ENCODE measurements at places on chromosomes 4 and X.

DNA sequence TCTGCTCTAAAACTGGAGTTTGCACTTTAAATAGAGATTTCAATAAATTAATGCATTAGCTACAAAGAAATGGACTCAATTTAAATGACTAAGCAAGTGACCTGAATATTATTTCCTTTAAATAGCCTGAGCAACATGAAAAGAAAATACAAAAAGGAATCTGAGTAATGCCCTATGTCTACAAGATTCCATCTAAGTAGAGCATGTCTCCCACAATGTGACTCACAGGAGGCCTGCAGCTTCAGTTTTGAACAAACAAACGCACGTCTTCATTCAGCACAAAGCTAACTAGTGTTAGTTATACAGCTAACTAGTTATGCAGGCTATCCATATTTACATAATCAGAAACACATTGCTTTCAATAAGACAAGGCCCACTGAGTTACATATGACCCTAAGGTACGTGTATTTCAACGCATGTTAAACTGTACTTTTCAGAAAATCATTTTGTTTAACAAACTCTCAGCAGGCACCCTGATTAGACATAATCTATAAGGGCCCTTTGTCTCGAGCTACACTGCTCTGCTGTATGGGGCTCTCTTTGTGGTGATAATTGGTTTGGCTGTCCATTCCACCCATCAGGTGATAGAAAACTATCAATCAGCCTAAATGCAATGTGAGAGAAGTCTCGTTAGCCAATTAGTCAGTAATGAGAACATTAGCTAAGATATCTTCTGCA, 116.5 kb downstream of the MAML3 start:
- no peak for DNase-seq

DNA sequence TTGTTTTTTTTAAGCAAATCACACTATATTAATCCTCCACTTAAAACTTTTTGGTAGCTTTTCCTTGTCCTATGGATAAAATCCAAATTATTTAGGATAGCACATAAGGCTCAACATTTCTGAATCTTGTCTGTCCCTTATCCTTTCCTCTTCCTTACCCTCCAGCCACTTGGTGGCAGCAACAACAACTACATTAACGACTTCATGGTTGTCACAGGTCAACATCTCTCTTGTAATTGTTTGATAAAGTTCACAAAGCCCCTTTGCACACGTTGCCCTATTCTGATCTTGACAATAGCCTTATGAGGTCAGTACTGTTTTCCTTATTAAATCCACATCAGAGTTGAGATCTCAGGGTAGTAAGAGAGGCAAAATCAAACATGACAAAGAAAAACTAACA, 269.0 kb upstream of the PABPC4L start:
- DNase-seq, result no peak

DNA sequence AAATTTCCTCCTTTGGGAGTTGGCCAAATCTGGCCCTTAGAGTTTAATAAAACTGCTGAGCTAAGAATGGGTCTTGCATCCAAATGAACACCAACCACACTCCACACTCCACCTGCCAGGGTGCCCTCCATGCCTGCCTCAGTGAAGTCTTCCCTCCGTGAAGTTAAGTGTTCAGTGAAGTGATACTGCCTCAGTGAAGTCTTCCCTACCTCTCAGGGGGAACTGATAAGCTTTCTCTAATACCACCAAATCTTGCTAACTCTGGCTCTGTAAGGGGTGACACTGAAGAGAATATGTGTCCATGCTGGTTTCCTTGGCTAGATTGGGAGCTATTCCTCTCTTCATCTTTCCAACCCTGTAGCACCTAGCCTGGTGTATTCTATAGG, 27.9 kb downstream of the MED28 start:
- no peak for DNase-seq

- no peak for DNase-seq
Measured at GRCh38 chr4:107276052-107276451, 239.9 kb upstream of the DKK2 start.

GRCh38 chr4:27684610-27685011, 824.0 kb downstream of the STIM2 start:
- DNase-seq, result peak; percentile 3

DNA sequence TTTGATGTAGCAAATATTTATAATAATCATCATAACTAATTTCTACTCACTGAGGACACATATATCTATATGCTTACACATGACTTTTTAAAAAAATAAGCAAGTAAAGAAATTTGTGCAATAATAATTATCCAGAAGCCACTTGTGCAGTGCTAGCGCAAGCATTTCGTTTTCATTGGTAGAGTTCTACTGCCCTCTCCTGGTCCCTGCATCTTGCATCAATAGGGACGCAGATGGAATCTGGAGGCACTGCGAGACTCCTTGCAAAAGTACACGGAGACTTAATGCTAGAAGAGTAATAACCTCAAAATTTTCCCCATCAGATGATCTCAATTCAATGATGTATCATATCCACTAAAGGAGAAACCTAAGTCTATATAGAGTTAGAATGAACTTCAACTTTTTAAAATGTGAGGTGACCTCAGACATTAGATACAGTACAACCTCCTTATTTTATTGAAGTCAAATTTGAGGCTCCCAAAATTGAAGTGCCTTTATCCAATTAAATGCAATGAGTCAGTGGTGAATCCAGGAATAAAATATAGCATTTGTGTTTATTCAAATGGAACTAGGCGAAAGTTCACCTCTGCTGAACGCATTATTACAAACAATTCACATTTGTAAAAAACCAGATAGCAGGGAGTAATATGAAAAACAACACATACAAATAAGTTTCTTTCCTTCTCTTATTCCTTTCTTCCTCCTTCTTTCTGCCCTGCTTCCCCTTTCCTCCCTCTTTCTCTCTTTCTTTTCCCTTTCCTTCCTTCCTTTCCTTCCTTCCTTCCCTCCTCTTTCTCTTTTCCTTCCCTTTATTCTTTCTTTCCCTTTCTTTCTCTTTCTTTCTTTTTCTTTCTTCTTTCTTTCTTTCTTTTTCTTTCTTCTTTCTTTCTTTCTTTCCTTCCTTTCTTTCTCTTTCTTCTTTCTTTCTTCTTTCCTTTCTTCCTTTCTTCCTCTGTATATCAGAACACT, 450.0 kb downstream of the ANKRD50 start:
- DNase-seq, result peak; percentile 72

GRCh38 chrX:4181782-4182407, 468.4 kb upstream of the PRKX start:
- no peak for DNase-seq
